Spleen (tissue), 13 donors: ENCODE measurements at places on chromosomes 2 and 18. TPM values are rescaled to one million over a fixed set of nuclear protein-coding genes. Genes with fewer than 3 reads are reported as not detected.
A peak's percentile ranks its signal among the peaks of the same experiment; 100 is the strongest.

- DNase-seq: no peak
Observed at GRCh38 chr2:201668402-201668910, 25.2 kb upstream of the TMEM237 start.

- no peak for DNase-seq
Observed at GRCh38 chr2:96685577-96686459, 43.3 kb downstream of the FER1L5 start.

GRCh38 chr2:150706561-150706960 is 219.1 kb upstream of the RND3 start:
- DNase-seq: no peak

DNA sequence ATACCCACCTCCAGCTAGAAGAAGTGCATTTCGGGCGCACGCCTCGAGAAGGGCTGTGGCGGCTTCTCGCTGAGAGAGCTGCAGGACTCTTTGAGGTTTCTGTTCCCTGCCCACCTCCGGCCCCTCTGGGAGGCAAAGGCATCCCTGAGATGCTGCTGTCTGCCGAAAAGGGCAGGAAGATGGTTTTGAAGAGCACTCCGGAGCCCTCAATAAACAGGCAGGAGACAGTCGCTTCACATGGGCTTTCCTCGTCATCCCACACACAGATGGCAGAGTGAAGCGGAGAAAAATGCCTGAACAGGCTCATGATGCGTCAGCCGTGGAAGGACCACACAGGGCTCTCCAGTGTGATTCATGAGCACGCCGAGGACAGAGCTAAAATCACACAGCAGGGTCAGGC is 25.4 kb upstream of the GLI2 start:
- DNase-seq: peak; percentile 61

- DNase-seq: no peak
Observed at GRCh38 chr18:79257480-79257879, 138.2 kb upstream of the NFATC1 start.

- no peak for DNase-seq
Observed at GRCh38 chr18:48640566-48641270, 101.9 kb downstream of the CTIF start.

DNA sequence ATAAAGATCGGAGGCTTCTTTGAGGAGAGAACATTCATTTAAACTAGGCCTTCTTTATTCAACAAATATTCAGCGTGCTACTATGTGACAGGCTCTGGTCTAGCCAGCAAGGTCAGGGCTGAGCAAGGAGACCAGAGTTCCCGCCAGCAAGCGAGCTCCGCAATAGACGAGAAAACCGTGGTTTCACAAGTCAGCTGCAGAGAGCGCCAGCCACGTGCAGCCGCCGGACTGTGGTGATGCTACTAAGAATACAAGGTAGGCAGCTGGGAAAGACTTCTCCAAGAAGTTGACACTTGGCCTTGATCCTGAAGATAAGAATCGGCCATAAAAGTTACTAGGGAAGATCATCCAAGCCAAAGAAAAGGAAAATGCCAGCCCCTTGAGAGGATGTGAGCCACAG is 533.7 kb upstream of the SALL3 start:
- DNase-seq: no peak

DNA sequence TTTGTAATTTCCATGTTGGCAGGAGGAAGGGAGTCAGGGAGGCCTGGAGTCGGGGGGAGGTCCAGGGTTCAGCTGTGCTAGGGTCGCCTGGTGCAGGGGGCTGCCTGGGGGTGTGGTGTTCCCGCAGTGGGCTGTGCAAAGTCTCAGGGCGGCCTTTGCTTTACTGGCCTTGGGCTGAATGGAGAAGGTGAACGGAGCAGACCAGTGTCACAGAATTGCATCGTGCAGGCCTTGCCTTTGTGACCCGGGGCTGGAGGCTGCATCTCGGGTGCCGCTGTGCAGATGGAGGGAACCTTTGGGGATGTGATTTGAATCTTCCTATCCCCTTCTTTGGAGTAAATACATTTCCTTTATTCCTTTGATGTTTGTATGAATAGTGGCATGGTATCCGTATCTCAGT is 8.8 kb downstream of the SNTG2 start:
- DNase-seq: no peak

DNA sequence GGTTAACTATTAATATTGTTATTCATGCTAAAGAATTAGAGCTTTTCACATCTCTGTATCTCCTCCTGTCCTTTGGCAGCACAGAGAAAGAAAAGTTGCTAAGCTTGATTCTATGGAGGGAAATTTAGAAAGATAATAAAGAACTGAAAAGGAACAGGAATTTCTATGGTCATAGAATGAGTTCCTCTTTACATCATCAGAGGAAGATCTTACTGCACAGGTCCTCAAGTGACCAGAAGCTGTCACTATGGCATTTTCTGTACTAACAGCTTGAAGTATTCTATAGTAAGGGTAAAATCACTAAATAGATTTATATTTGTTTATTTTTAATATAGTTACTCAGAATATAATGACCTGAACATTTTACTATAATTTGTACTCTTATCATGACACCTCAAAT is 6.0 kb upstream of the PRKD3 start:
- DNase-seq: no peak

- no peak for DNase-seq
Observed at GRCh38 chr2:56012221-56012765, 88.7 kb upstream of the EFEMP1 start.

DNA sequence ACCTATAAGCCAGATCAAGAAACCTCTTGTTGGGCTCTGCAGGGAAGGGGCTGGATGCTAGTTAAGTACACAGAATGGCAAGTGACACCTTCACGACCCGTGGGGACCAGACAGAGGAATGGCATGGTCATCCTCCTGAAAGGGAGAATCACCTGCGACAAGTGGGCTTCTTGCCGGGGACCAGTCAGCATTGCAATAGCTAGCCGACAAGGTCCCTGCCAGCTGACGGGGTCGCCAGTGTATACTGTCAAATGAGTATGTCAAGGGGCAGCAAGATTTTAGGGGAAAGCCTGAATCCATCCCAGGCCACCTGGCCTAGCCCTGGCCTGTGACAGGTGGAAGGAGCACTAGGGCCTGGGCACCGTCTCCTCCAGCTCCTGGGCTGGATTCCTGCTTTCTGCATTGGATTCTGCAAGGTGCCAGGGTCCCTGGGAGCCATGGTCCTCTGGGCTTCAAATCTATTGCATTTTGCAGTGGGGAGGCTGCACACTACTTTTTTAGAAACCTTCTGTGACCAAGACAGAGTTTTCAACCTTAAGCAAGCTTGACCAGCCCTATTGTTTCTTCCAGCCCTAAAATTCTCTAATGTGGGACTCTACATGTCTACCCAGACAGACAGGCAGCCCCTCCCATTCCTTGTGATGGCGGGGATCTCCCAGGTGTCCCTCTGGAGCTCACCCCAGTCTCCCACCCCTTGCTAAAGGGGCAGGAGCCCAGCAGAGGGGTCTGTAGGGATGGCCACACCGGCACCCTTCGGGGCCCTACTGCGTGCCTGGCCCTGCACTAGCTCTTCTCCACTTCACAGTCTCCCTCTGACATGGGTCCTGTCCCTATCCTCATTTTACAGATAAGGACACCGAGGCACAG is 178.5 kb downstream of the GLI2 start:
- no peak for DNase-seq

The GKN1 gene
- total RNA-seq: not detected

DNA sequence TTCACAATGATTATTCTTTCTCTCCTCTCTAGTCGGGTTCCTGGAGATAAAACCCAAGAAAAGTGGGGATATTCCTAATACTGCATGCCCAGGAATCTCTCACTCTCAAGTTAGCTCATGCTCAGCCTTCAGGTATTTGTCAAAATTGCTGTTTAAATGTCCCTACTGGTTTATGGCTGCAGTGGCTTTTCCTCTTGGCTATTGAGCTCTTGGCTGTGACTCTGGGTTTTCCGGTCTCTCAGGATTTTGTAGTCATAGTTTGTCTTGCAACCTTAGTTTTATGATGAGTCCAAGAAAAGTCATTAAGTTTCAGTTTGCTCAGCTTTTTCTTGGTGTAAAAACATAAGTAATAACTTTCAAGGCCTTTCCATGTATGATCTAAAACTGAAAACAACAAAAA is 820.7 kb upstream of the HS6ST1 start:
- no peak for DNase-seq

- DNase-seq: no peak
Observed at GRCh38 chr2:40367032-40367431, 84.9 kb downstream of the SLC8A1 start.

DNA sequence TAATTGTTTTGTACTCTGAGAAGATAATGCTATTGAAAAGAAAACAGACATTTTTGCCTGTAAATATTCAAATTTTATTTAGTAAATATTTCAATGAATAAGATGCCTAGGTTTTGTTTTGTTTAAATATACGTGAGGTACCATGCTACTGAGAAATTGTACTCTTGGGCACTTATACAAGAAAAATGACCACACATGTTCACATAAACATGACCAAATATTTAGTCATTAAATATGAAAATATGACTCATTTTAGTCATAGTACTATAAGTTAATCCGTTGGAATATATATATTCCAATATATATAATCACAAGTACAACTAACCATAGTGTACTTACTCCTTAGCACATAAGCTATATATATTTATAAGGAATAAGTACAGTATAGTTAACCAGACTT is 56.7 kb upstream of the ZNF804A start:
- DNase-seq: no peak

- no peak for DNase-seq
Observed at GRCh38 chr18:75041586-75041985, 167.4 kb downstream of the PTGR3 start.

The DPY30 gene
- 39.4 TPM for total RNA-seq

The ARHGAP28 gene
- total RNA-seq: 13.8 TPM

The CACNB4 gene
- 5.1 TPM for total RNA-seq

DNA sequence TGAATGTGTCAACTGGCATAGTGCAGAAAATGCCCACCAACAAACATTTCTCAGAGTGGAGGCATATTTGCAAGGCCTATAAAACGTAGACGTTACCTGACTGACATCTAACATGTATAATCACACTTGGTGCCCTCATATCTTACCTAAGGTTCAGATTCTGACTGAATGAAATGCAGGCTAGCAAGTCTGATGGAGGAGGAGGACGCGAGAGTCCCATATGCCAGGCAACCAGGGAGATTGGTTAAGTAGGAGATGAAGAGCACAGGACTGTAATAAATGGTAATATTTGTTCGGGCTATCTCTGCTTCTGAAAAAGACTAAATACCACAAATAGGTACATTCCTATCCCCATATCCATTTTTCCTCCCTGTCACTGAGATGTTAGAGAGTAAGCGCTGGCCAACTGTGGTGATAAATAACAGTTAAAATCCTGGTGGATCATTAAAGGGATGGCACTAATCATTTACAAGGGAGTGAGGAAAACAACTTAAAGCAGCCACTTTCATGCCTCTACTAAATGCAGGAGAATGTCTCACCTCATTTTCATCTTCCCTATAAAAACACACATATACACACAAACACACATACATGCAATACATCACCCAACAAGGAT is 217.2 kb downstream of the TMEM163 start:
- DNase-seq: no peak

The STK25 gene
- total RNA-seq: 127 TPM

GRCh38 chr2:134178138-134178877 is 75.6 kb upstream of the MGAT5 start:
- no peak for DNase-seq

The TRIP12 gene
- 184 TPM for total RNA-seq

DNA sequence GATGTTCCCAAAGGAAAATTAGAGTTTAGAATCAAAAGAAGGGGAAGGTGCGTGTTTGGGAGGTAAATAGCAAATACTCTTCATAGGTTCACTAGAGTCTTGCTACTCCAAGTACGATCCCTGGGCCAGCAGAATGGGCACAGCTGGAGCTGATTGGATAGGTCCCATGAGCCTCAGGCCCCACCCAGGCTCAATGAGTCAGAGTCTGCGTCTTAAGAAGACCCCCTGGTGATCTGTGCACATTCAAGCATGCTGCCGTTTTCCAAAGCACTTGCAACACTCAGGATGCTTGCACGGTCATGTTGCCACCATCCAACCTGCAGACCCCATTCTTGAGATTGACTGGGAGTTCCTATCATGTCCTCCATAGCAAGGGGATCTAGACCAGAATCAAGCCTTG is 40.5 kb downstream of the ABCG8 start:
- no peak for DNase-seq
